ENCODE measurements at places on chromosomes 6 and 20.

DNA sequence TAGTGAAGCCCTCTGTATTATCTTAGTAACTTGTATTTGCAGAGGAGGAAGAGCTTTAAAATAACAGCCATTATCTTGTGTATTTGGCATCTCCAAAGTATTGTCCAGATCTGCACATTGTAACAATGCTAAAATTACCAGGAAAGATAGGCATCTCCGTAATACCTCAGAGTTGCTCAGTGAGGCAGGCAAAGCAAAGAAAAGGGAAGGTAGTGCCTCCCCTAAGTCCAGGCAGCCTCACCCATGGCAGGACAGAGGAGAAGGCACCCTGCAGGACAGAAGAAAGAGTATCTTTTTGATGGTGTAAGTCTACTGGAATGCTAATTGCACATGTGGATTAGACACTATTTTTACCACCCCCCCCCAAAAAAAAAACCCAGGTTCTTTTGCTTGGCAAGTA, 13.6 kb upstream of the SSTR4 start:
- no peak for DNase-seq

- DNase-seq, result no peak
Measured at GRCh38 chr6:139334806-139335446, 39.5 kb downstream of the CITED2 start.

DNA sequence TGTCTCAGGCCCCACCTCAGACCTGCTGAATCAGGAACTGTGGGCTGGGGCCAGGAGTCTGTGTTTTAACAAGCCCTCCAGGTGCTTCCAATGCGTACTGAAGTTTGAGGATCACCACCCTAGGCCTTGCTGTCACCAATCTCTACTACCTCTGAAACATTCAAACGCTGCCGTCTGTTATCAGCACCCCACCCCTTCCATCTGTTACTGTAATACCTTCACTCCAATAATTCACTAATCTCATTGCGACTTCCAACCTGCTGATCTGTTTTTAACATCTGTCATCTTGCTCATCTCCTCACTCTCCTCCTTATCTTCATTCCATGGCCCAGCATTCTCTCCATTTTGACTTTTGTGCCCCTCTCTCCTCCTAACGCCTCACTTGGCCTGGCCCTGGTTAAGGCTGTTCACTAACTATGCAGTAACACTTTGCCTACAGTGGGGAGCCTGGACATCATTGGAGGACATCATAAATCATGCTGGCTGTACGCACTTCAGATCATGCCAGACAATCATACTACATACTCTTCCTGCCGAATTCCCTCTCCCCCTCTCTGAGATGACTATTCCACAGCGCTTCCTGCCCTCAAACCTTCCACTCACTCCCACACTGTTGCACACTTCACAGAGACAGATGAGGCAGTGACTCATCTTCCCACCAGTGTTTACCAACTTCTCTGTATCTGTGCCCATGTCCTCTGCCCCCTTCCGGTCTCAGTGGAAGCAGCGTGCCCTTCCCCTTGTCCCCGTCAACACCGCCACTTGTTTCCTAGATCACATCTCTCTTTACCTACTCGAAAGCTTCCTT, 3.0 kb upstream of the GUCA1B start:
- no peak for DNase-seq

GRCh38 chr6:53461696-53462095, 83.2 kb downstream of the GCLC start:
- DNase-seq, result no peak

DNA sequence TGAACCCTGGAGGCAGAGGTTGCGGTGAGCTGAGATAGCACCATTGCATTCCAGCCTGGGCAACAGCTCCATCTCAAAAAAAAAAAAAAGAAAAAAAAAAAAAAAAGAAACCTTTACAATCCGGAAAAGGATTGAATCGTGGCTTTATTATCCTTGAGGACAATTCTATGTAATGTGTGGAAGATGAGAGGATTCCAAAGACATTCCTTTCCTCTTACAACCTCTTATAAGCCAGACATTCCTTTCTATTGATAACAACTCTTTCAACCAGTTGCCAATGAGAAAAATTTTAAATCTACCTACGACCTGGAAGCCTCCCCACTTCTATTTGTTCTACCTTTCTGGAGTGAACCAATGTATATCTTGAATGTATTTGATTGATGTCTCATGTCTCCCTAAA, 91.2 kb upstream of the EEF1E1 start:
- no peak for DNase-seq

- no peak for DNase-seq
Measured at GRCh38 chr6:25831532-25832306, at the start of gene SLC17A1. TSS of gene SLC17A1 (minus strand) at chr6:25832052. CDS start at chr6:25830557, 1,495 bp downstream.

DNA sequence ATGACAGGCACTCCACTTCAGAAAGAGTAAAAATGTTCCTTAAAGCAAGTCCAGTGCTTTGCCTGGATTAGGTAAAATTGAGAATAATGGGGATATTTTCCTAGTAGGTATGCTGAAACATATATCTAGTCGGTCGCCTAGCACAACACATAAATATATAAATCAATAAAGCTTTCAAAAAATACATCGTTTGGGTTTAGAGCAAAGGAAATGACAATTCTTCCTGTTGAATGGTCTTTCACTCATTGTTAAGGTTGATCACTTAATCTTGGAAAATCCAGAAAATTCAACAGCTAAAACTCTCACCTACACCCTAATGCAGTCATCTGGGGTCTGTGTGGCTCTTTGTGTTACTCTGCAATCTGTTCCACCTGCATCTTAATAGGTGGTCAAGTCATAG, 13.9 kb downstream of the HAO1 start:
- no peak for DNase-seq

DNA sequence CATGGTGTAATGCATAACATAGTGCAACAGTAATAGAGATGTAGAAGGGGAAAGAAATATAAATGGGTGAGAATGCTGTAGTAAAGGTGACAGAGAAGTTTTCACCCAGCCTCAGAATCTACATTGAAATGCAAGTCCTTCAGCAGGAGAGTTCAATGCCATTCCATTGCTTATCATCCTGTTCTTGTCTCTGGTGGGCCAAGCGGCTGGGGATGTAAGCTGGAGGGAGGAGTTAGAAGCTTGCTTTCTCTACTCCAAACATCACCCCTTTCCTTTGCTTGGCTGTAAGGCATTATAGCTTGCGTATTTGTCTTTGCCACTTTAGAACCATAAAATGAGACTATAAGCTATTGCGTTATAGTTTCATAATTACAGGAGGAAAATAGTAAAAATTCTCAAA, 2.2 kb upstream of the FUT9 start:
- DNase-seq, result no peak

- DNase-seq, result no peak
Measured at GRCh38 chr6:118939683-118940082, 4.7 kb upstream of the MCM9 start.

DNA sequence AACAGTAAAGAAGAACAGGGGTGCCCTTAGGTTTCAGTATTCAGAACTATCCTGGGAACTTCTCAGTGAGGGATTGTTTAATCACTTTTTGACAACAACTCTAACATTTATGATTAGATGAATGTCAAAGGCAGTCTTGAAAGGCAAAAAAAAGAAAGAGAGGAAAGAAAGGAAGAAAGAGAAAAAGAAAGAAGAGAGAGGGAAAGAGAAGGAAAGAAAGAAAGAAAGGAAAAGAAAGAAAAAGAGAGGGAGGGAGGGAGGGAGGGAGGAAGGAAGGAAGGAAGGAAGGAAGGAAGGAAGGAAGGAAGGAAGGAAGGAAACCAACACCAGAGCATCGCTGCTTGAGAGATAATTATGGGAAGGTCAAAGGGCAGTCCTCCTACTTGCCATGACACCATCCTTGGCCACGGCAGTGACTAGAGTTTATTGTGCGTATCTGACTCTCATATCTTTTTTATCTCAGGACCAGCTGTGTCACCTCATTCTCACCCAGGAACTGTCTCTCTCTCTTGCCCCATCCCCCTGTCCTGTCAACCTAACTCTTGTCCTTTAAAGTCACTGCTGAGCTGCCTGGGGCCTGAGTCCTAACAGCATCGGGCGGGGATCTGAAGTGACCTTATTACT, 96.8 kb upstream of the ATXN1 start:
- DNase-seq, result no peak

- no peak for DNase-seq
Measured at GRCh38 chr20:24211972-24212371, 223.4 kb upstream of the GGTLC1 start.

- DNase-seq, result no peak
Measured at GRCh38 chr6:155163601-155164000, 100.2 kb upstream of the CLDN20 start.

- DNase-seq, result no peak
Measured at GRCh38 chr20:63518351-63518861, 2.2 kb upstream of the PPDPF start.

- no peak for DNase-seq
Measured at GRCh38 chr6:85676086-85676729, 33.5 kb upstream of the SYNCRIP start.

DNA sequence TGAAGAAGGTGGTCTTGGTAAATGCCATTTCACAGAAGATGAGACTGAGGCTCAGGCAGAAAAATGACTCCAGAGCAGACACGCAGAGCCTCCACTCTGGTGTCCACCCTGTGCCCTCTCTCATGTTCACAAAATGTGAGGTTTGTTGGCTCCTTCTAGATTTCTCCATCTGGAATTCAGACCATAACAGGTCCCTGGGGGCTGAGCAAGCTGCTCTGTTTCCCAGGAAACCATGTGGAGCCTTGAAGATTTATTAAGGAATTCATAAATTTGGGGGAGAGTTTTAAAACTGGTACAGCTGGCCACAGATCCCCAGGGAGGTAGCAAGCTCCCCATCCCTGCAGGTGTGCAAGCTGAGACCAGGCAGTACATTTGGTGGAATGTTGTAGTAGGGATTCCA, 38.8 kb upstream of the SIRPA start:
- DNase-seq, result no peak

DNA sequence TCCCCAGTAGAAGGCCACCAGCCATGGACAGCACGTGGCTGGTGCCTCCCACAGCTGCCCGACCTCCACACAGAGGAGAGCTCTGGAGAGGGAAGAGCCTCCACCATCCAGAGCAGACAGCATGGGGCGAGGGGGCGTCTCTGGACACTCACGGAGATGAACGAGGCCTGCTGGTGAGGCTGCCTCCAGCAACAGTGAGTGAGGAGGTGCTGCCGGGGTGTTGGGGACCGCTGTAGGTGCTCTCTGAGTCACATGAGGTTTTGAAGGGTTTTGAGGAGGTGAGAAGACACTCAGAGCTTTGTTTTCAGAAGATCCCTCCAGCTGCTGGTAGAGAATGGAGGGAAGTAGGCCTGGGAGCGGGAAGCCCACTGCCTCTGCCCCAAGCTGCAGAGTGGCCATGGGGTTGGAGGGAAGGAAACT, 65.6 kb downstream of the THBS2 start:
- DNase-seq, result no peak
